ENCODE measurements at places on chromosomes 3 and 15. TPM values are rescaled to one million over a fixed set of nuclear protein-coding genes. Genes with fewer than 3 reads are reported as not detected.

The ENTPD3 gene
- total RNA-seq = not detected

The LRRC31 gene
- not detected for total RNA-seq

The GABRG3 gene
- total RNA-seq = not detected

The CCK gene
- total RNA-seq = not detected

GRCh38 chr15:29139540-29140459, 129.8 kb downstream of the NSMCE3 start:
- peak; percentile 70 for ATAC-seq

DNA sequence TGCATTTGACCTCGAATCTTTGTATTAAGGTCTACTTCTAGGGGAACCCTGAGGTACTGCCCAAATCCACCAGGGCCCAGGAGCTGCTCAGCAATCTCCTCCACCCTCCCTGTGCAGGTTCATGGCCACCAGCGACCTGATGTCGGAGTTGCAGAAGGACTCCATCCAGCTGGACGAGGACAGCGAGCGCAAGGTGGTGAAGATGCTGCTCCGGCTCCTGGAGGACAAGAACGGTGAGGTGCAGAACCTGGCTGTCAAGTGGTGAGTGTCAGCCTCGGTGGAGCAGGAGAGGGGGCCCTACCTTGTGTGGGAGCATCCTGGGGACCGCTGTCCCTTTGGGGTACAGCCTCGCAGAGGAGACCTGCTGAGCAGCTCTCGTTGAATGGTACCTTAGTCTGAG, 6.9 kb downstream of the CAND2 start:
- ATAC-seq = no peak

- no peak for ATAC-seq
Observed at GRCh38 chr3:185857208-185857607, 32.4 kb upstream of the IGF2BP2 start.
